Stimulated activated naive B cell treated with anti-CD40 and anti-IgM and Interleukin-4, amounts not matched to agents 10 μg/mL and 1 μg/mL and 100 μg/mL, for 72 hours (primary cell): ENCODE measurements at places on chromosomes 1 and 21.

DNA sequence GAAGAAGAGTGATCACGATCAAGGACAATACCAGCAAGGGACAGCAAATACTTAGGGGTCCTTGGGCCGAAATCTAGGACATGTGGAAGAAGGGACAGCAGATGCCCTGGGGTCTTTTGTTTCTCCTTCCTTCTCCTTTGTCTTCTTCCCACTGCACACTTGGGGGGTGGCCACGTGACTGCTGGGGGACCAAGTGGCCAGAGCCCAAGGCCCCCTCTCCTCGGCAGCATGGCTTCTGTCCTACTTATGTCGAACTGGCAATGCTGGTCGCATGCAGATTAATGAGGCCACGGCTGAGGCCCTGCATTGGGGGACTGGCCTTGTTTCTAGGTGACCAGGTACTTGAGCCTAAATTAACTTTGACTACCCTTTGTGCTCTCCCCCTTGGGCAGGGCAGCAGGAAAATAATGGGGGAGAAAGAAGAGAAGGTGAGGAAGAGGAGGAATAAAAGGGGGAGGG is 83.0 kb downstream of the GRIK3 start:
- H3K27me3 ChIP-seq = peaks cover 20% of the 10 kb centered on the region
- H3K4me1 ChIP-seq = no peaks in the 10 kb centered on the region
- no peak overlapping the region for H3K4me3 ChIP-seq
- H3K36me3 ChIP-seq = no peaks in the 10 kb centered on the region
- no peak overlapping the region for H3K27ac ChIP-seq
- no peak for DNase-seq

DNA sequence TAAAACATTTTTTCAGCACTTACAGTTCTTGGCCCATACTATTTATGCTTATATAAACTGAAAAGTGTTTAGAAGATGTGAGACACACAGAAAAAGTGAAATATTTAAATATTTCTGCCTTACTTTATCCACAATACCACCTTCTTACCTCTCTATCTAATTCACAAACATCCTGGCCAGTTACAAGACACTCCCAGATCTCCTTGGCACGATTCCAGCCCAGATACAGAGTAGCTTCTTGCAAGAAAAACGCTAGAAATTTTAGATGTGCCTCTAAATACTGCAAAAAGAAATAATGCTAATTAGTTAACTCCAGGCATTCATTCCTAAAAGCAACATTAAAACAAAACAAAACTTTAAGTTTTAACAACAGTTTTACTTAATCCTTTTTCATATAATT is 68.4 kb downstream of the USP24 start:
- H3K4me3 ChIP-seq = no peak overlapping the region
- H3K36me3 ChIP-seq = peaks cover 34% of the 10 kb centered on the region
- no peak overlapping the region for H3K27ac ChIP-seq
- no peaks in the 10 kb centered on the region for H3K27me3 ChIP-seq

DNA sequence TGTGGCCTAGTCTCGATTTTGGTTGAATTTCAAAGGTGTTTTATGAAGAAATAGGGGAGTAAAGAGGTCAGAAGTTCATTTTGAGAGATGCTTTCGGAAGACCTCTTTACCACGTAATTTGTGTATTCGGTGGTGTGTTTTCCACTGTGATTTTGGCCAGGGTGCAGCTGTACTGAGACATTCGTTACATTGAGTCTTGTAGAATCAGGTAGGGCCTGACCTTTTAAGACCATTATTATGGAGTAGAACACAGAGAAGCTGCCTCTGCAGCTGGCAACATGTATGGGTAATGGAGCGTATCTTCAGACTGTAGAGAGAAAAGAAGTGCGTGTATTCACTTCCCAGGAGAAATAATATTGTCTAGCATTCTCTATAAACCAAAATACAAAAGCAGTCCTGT is 326.5 kb downstream of the PDE4B start:
- DNase-seq = no peak
- H3K4me3 ChIP-seq = no peak overlapping the region
- no peaks in the 10 kb centered on the region for H3K4me1 ChIP-seq
- peaks cover 14% of the 10 kb centered on the region for H3K27me3 ChIP-seq
- H3K27ac ChIP-seq = no peak overlapping the region

GRCh38 chr1:207140536-207140935 is 36.5 kb downstream of the C4BPA start:
- no peak overlapping the region for H3K4me3 ChIP-seq
- H3K27ac ChIP-seq = no peak overlapping the region
- H3K4me1 ChIP-seq = peaks cover 4% of the 10 kb centered on the region
- peaks cover 3% of the 10 kb centered on the region for H3K36me3 ChIP-seq

DNA sequence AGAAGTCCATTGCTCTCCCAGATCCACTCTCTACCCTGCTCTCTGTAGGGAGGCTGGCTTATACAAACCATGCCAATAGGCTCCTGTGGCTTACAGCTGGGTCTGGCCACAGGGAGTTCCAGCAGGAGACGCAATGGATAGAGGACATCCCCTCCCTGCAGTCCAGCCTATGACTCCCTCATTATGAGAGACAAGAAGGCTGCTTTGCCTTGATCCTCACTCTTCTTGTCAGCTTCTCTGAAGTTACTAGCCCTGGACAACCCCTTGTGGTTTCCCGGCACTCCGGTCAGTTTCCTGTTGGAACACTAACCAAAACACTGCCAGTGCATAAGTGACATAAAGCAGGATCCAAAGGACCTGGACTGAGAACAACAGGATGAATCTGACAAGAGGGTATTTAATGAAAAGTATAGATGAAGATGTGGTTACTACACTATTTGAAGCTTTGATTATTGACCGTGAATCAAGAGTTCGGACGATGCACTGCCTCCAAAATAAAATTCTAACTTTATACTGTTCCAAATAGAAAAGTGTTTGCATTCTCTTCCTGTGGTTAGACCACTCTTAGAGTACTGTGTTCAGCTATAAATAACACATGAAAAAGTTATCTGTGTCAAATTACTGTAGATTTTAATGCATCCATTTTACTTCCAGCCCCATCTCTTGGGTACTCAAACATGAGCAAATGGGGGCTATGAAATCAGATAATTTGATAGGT is 32.7 kb upstream of the ZNF326 start:
- no peak overlapping the region for H3K4me3 ChIP-seq
- peak overlapping the region; percentile 14 for H3K27ac ChIP-seq
- DNase-seq = no peak

DNA sequence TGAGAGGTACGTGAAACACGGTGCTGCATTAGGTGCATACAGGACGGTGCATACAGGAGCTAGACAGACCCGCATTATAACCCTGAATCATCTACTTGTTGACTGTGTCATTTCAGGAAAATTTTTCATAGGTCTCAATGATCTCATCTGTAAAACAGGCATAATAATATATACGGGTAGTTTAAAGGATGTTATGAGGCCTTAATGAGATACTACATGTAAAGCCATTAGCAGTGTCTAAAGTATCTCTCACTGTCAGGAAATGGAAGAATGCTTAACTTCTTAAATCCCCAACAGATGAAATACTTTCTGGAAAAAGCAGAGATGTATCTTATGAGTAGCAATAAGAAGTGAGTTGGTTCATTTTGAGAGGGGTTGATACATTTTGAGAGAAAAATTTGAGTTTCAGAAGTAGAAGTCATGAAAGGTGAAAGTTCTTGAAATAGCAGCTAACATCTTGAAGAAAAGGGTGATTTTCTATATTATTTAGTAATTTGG is 669.6 kb downstream of the PTPRC start:
- peaks cover 30% of the 10 kb centered on the region for H3K4me1 ChIP-seq
- no peak overlapping the region for H3K4me3 ChIP-seq
- no peaks in the 10 kb centered on the region for H3K27me3 ChIP-seq

- DNase-seq = no peak
- H3K27me3 ChIP-seq = peaks cover 11% of the 10 kb centered on the region
- no peaks in the 10 kb centered on the region for H3K36me3 ChIP-seq
- no peaks in the 10 kb centered on the region for H3K4me1 ChIP-seq
- H3K4me3 ChIP-seq = no peak overlapping the region
Measured at GRCh38 chr1:59917026-59917784, 9.4 kb downstream of the CYP2J2 start.

DNA sequence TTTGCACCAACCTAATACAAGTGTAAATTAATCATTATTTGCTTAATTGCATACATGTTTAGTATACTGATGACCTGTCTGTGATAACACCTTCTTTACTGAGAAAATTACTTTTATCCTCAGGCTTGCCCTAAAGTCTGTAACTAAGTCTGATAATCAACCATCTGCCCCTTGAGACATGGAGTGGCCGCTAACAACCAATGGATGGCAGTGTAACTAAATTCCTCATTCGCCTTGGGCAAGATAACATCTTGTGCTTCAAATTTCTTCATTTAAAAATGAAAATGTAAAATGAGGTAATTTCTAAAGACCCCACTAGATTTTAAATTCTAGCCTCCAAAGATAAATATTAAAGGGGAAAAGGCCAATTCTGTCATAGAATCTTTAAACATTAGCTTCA is 85.1 kb downstream of the ENAH start:
- no peak overlapping the region for H3K4me3 ChIP-seq
- no peak overlapping the region for H3K27ac ChIP-seq
- H3K27me3 ChIP-seq = no peaks in the 10 kb centered on the region
- no peaks in the 10 kb centered on the region for H3K36me3 ChIP-seq
- H3K4me1 ChIP-seq = no peaks in the 10 kb centered on the region

DNA sequence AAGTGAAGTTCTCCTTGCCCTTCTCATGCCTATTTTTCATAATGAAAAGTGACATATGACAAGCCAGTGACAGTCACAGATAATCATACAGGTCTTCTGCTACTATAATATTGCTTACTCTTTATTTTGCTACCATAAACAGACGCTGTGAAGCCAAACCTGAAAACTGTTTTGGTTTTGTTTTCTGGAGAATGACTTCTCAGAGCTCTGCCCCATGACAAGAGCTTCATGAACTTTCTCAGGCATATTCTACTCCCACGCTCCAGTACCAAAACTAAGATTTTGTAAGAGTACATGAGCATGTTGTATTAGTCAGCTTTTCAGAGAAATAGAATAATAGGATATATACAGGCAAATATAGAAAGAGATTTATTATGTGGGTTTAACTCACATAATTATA is 64.3 kb upstream of the VTCN1 start:
- H3K36me3 ChIP-seq = no peaks in the 10 kb centered on the region
- DNase-seq = no peak
- no peaks in the 10 kb centered on the region for H3K4me1 ChIP-seq
- H3K4me3 ChIP-seq = no peak overlapping the region
- H3K27ac ChIP-seq = no peak overlapping the region

GRCh38 chr1:229106526-229107125 is 164.3 kb upstream of the RAB4A start:
- peaks cover 14% of the 10 kb centered on the region for H3K27me3 ChIP-seq
- H3K27ac ChIP-seq = no peak overlapping the region
- DNase-seq = no peak
- H3K36me3 ChIP-seq = no peaks in the 10 kb centered on the region
- H3K4me3 ChIP-seq = no peak overlapping the region

DNA sequence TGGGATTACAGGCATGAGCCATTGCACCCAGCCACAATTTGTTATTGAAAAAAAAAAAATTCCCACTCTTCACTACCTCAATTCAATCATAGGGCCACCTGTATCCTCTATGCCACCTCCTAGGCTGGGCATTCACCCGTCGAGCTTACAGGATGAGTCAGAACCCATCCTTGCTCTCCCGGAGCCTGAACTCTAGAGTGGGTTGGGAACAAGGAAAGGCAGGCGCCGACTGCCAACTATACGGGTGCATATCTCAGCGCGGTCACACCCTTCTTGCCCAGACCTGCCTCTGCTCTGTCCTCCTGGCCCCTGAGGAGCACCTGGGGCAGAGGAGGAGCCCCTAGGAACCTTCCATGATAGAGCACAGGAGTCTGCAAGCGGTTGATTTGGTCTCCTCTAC is 21.4 kb upstream of the LBR start:
- H3K27ac ChIP-seq = no peak overlapping the region
- H3K36me3 ChIP-seq = no peaks in the 10 kb centered on the region
- H3K27me3 ChIP-seq = no peaks in the 10 kb centered on the region
- no peak overlapping the region for H3K4me3 ChIP-seq
- H3K4me1 ChIP-seq = peaks cover 19% of the 10 kb centered on the region

DNA sequence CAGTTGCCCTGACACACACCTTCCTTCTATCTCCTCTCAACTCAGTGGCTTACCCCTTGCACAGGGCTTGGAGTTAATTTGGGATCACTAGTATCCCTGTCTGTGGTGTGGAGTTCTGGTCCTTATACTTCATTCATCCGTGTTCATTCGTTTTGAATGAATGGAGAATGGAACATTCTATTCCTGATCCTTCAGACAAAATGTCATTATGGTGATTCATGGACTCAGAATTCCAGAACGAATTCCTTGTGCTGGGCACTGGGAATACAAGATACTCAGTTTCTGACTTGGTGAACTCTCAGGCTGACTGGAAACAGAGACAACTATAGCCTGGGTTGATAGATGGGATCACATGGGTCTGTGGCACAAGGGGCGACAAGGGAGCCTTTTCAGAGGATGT is 49.9 kb upstream of the TRABD2B start:
- no peak overlapping the region for H3K4me3 ChIP-seq
- no peaks in the 10 kb centered on the region for H3K4me1 ChIP-seq
- no peak overlapping the region for H3K27ac ChIP-seq
- no peaks in the 10 kb centered on the region for H3K36me3 ChIP-seq

DNA sequence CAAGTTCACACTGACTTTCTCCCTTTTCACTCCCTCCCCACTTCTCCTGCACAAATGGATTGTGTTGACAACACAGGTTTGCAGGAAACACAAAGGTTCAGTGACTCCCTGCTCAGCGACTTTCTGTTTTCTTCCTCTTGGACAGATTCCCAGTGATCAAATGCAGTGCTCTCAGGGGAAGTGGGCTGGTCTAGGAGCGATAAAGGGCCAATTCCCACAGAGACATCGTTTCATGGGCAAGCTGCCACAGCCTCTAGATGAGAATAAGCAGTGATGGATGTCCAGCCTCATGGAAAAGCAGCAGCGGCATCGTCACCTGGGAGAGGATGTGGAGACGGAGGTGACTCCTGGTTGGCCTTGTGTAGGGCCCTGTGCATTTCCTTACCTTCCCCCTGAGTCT is 30.6 kb downstream of the FYB2 start:
- DNase-seq = no peak
- peaks cover 19% of the 10 kb centered on the region for H3K27me3 ChIP-seq
- no peak overlapping the region for H3K27ac ChIP-seq
- H3K4me3 ChIP-seq = no peak overlapping the region
- no peaks in the 10 kb centered on the region for H3K4me1 ChIP-seq

DNA sequence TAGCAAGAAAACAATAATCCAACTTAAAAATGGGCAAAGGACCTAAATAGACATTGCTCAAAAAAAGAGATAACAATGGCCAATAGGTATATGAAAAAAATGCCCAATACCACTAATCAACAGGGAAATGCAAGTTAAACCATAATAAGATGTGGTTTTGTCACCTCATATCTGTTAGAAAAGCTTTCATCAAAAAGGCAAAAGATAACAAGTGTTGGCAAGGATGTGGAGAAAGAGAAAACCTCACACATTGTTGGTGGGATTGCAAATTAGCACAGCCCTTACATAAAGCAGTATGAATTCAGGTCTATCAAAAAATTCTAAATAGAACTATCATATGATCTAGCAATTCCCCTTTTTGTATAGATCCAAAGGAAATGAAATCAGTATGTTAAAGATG is 387.2 kb upstream of the DUSP10 start:
- no peaks in the 10 kb centered on the region for H3K4me1 ChIP-seq
- DNase-seq = no peak
- H3K36me3 ChIP-seq = no peaks in the 10 kb centered on the region
- H3K4me3 ChIP-seq = no peak overlapping the region
- H3K27ac ChIP-seq = no peak overlapping the region

- H3K4me3 ChIP-seq = no peak overlapping the region
- no peaks in the 10 kb centered on the region for H3K36me3 ChIP-seq
- DNase-seq = no peak
- H3K27me3 ChIP-seq = peaks cover 73% of the 10 kb centered on the region
- H3K27ac ChIP-seq = no peak overlapping the region
Measured at GRCh38 chr1:212512816-212513559, 80.3 kb downstream of the NENF start.

- H3K4me1 ChIP-seq = peaks cover 4% of the 10 kb centered on the region
- H3K36me3 ChIP-seq = peaks cover 23% of the 10 kb centered on the region
- no peak overlapping the region for H3K27ac ChIP-seq
- H3K4me3 ChIP-seq = no peak overlapping the region
- H3K27me3 ChIP-seq = no peaks in the 10 kb centered on the region
Measured at GRCh38 chr1:44282704-44283426, 69.6 kb downstream of the DMAP1 start.
